ENCODE measurements at places on chromosomes 1 and 21.

DNA sequence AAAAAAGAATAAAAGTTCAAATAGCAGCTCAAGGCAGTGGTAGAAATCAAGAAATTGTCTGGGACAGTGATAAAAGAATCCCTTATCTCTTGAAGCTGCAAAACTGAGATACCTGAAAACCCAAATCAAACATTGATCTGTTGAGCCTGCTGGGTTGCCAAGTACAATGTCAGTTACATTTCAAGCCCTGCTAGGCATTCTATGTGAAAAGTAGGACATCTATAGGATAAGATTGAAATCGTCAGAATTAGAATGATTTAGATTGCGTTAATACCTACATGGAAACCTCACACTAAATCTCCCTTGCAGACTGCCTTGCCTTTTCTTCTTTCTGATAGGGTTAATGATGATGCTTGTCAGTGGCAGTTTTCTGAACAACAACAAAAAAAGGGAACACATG, 1684.4 kb upstream of the B3GALT2 start:
- no peak for DNase-seq

- no peak for DNase-seq
Measured at GRCh38 chr1:51627672-51628071, 10.8 kb downstream of the OSBPL9 start.

DNA sequence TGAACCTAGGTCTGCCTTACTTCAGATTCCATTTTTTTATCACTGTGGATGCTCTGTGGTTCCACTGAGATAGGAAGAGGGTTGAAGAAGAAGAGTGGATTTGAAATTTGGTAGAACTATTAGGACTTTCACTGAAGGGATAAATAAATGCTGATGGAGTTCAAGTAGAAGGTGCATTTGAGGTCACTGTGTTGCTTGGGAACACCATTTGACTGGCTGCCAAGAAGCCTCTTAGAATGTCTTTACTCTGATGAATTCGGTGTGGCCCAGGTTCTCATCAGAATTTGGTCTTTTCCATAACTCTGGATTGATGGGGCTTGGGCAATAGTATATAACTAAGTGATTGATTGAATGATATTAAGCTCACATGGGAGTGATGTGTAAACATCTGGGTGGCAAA, 11.9 kb downstream of the XPR1 start:
- no peak for DNase-seq

GRCh38 chr1:58983162-58983561, 199.3 kb upstream of the JUN start:
- no peak for DNase-seq

DNA sequence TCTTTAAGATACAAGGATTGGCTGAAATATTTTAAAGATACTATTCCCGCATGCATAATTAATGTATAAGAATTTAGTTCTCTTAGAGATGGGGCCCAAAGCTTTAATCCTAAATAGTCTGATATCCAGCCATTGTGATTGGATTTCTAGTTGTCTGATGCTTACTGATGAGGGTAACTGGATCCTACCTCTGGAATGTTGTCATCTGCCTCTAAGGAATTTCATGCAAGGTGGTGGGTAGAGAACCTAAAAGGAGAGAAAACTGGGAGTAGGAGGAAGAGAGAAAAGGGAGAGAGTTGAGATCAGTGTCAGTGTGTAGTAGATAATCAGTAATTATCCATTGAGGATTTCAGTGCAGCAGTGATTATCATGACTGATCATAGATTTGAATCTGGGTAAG, 295.5 kb downstream of the KCNT2 start:
- no peak for DNase-seq

Measured in vagina (tissue), 2 donors.